ENCODE measurements at places on chromosomes 2 and 18.

- DNase-seq: no peak
These were observed 248.9 kb downstream of the OSR1 start for GRCh38 chr2:19109518-19109917.

- DNase-seq: no peak
These were observed 3.6 kb upstream of the ANO7 start for GRCh38 chr2:241184901-241185300.

GRCh38 chr18:11654736-11655605, 34.1 kb upstream of the GNAL start:
- DNase-seq: peak; percentile 47

GRCh38 chr18:3395466-3395865, 54.5 kb upstream of the TGIF1 start:
- no peak for DNase-seq

- peak; percentile 6 for DNase-seq
These were observed 52.0 kb upstream of the FAM171B start for GRCh38 chr2:186641807-186642321.

GRCh38 chr2:150535176-150535575, 47.7 kb upstream of the RND3 start:
- DNase-seq: no peak

DNA sequence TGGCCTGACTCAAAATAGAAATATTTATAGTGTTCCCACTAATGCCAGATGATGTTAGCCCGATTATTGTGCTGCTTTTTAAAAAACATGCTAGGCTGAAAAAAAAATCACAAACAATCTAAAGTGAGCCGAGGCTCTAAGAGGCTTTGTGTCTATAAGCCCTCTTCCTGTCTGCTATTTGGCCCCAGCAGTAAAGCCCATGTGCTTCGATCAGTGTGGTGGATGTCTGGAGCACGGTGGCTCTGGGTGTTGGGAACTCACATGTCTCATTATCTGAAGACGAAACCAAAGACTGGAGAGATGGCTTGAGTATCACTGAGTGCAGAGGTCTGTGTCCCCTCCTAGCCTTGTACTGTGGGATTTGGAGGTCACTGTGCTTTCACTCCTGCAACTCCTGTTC, 55.1 kb downstream of the INO80C start:
- no peak for DNase-seq

DNA sequence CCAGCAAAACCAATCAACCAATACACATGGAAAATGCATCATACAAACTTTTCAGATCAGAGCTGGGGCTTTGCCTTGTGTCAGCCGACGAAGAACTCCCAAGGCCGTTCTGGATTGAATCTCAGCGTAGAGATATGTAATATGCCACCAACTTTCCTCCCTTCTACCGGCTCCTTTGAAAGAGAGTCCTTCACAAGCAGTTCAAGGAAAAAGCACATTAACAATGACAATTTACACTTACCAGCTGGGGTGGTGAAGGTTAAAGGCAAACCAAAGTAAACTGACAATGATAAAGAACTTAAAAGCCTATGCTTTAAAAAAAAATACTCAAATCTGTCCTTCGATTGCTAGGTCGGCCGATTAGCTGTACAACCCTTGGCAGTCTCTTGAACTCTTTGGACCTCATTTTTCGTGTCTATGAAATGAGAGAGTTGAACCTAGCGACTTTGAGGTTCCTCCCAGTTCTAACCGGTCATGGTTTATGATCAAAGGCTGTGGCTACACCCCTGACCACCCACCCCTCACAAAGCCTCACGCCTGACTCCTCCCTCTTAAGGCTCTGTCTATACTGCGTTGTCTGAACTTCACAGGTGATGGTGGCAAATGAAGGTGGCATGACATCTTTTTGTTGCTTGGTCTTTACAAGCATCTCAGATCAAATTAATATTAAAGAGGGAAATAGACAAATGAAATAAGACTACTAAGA, 46.2 kb downstream of the BCL2 start:
- no peak for DNase-seq

DNA sequence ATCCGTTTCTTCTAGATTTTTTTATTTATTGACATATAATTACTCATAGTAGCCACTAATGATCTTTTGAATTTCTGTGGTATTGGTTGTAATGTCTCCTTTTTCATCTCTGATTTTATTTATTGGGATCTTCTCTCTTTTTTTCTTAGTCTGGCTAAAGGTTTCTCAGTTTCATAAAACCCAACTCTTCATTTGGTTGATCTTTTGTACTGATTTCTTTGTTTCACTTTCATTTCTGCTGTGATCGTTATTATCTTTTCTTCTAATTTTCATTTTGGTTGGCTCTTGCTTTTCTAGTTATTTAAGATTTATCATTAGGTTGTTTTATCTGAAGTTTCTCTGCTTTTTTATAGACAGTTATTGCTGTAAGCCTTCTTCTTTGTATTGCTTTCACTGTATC, 463.6 kb upstream of the CRIM1 start:
- no peak for DNase-seq

DNA sequence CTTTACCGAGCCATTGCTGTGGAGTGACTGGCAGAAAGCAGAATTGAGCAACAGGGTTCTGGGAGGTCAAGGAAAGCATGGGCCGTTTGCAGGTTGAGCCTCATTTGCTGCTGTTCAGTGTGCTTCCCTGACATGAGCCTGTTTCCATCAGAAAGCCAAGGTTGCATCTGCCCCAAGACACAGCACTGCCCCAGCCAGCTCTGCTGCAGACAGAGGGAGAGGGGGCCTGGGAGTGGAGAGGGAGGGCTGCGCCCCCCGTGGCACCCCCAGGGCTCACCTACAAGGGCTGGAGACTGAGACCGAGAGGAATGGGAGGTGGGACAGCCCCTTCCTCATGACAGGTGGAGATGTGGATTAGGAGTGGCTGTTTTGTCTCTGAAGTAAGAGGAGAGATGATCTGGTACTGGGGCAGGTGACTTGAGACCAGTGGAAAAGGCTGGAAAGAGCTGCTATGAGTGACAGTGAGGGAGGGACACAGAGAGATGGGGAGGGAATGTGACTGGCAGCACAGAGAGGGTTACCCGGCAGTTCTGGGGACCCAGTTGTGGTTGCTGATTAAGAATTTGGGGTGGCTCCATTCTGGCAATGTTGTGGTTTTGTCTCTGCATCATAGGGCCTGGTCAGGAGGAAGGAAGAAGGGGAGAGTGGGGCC, 218.0 kb downstream of the DYSF start:
- DNase-seq: no peak

DNA sequence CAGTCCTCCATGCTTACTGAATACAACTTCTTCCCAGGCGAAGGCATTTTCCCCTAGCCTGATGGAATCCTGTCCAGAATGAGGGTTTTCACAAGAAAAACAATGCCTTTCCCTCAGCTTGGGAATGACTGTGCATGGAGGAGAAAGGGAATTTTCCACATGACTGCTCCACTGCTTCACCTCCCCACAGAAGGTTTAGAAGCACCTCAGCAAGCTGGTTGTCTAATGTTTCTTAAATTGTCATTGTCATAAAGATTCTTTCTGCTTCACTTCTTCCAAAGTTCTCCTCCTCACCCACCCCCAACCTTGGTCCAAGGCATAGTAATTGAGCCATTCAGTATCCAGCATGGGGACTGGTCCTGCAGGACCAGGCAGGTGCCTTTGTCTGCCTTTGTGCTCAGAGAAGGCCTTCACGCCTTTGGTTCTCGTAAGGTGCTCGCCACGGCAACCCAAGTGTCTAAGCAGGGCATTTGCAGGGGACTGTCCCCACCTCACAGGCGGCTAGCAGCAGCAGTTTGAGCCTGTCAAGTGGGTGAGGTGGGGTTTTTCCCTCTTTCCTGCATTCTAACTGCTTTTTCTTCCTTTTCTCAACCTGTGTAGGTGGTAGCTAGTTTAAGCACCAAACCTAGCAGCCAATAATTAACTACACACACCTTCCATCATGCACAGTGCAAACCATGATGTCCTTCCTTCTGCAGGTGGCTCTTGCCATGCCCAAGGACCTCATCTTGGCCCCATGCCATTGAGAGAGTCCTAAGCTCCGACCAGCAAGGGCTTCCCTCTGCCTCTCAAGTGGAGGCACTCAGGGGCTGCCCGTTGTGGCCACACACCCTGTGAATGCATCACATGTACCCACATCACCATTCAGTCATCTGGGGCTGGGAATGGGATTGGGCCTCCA, 65.7 kb upstream of the BCL2L11 start:
- peak; percentile 65 for DNase-seq

GRCh38 chr2:69612707-69613106, 30.8 kb downstream of the AAK1 start:
- DNase-seq: no peak

- DNase-seq: no peak
These were observed 38.1 kb upstream of the SCLY start for GRCh38 chr2:238022594-238023157.

- peak; percentile 52 for DNase-seq
These were observed 39.9 kb upstream of the SP3 start for GRCh38 chr2:174004905-174005605.

GRCh38 chr18:36389811-36390581, 92.5 kb downstream of the FHOD3 start:
- no peak for DNase-seq

GRCh38 chr18:5058768-5059695, 138.0 kb downstream of the AKAIN1 start:
- peak; percentile 18 for DNase-seq

DNA sequence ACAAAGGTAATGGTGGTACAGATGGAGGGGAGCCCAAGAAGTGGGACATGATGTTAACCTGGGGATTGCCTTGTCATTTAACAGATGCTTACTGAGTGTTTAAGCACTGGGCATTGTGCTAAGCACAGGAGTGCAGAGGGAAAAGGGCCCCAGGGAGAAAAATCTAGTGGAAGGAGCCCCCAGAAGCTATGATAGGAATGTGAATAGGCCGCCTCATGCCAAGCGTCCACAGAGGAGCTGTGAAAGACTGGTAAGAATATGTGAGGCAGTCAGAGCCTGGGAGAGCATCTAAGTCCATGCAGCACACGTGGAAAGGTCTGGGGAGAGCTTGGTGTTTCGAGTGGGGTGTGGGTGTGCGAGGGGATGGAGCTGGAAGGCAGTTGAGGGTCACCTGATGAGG, 5.5 kb downstream of the ZNF532 start:
- DNase-seq: no peak

DNA sequence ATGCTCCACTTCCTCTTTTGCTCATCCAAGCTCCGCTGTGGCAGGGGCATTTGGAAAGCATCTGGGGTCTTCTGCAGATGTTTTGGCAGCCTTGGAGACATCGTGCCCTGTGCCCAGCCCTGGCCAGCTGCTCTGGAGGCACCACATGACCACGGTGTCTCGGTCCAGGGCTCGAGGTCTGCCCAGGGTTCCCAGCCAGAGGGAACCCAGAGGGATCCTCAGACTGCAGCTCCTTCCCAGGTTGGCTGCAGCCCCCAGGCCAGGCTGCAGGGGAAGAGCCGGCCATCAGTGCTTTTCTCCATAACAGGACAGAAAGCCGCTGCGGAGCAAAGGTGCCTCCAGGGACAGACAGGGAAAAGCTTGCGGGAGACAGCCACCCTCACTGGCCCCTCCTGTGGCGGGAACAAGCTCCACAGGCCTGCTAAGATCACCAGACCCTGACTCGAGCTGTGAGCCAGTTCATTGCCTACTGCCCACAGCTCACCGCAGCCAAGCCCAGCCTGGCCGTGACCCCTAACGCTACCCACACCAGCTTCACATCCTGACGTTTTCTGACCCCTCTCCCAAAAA, 74.7 kb downstream of the SMAD7 start:
- no peak for DNase-seq

- no peak for DNase-seq
These were observed 127.5 kb upstream of the MMADHC start for GRCh38 chr2:149715005-149715592.

- no peak for DNase-seq
These were observed 302.9 kb downstream of the LRRTM1 start for GRCh38 chr2:80001701-80002101.

- no peak for DNase-seq
These were observed 23.4 kb upstream of the UGP2 start for GRCh38 chr2:63818271-63818670.

- no peak for DNase-seq
These were observed 713.6 kb downstream of the TDRD15 start for GRCh38 chr2:21837168-21837960.

DNA sequence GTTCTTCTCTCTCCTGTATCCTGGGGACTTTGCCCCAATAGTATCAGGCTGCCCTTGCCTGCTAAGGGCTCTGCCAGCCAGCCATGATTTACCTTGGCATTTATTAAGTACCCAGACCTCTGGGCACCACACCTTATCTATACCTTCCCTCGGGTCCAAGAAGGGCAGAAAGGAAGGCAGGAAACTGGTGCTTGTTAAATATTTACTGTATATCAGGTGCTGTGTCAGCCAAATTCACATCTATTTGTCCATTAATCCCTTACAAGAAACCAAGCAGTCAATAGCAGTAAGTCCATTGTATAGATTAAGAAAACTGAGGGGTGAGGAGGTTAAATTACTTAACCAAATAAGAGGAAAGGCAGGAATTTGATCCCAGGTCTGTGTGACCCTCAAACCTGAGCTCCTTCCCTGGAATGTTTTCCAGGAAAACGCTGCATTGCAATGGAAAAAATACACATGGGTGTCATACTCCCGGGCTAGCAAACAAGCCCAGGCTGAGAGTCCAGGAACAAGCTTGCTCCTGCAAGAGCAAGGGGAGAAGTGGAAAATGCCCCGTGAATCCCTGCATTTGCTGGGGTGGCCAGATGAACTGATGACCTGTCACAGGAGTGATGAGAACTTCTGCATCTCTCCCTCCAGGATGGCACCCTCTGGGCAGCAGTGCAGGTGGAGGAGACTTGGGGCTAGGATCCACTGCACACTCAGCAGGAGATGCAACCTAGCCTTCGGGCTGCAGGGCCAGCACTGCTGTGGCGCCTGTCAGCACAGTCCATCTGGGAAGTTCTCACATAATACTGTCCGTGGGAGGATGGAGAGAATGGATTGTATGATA, 30.4 kb downstream of the CIB4 start:
- no peak for DNase-seq

- DNase-seq: peak; percentile 99
These were observed 15.9 kb downstream of the NMUR1 start for GRCh38 chr2:231514225-231514950.

- DNase-seq: no peak
These were observed 8.2 kb downstream of the BCL2 start for GRCh38 chr18:63311118-63312018.

- peak; percentile 51 for DNase-seq
These were observed 10.2 kb downstream of the PROKR1 start for GRCh38 chr2:68653538-68653982.

DNA sequence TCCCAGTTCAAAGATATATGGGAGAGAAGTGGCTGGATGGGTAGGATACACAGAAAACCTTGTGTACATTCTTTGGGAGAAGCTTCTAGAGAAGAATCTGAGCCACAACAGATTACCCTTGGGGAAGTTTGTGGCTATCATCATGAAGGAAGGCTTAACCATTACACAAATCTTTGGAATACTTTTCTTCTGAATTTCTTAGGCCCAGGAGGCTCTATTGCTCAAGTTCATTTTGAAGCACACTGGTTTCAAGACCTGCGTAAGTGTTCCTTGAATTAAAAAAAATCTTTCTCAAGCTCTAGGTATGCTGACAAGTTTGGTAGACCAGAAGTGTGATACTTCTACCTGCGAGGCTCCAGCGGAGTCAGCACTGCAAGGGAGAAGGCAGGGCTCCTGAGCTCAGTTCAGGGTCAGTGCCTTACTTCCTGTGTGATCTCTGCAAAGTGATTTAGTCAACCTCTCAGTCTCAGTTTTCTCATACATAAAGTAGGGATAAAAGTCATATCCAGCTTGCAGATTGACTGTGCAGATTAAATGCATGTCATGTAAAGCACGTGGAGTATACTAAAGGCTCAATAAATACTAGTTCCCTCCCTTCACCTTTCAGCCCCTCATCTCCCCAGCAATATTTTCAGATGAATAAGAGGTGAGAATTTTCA, 438.6 kb downstream of the DLGAP1 start:
- DNase-seq: peak; percentile 7

GRCh38 chr18:35324926-35325655, 19.1 kb downstream of the ZNF24 start:
- no peak for DNase-seq
